ENCODE measurements at places on chromosomes 5 and 9.

DNA sequence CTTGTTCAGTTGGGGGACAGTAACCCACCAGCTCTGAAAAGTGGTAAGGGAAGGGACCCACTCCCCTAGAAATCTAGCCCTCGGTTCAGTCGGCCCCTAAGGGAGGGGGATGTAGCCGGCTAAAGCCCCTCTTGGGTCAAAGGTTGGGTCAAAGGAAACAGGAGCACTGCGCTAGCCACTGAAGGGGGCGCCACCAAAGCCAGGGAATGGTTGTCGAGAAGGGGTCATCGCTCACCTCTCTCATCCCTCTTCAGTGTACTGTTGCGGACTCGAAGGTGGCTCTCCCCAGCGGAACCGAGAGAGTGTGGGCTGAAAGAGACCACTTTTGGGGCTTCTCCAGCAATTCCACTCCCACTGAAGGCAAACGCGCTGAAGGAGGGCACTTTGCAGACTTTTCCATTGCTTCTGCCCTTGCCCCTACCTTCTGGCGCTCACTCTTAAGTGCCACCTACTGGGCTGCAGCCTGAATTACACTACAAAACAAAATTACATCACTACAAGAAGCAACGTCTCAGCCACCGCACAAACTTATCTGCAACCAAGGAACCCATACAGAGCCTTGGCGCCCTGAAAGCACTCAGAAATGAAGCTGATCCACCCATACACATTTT lies 396.9 kb downstream of the PDE4D start:
- no peak for DNase-seq

DNA sequence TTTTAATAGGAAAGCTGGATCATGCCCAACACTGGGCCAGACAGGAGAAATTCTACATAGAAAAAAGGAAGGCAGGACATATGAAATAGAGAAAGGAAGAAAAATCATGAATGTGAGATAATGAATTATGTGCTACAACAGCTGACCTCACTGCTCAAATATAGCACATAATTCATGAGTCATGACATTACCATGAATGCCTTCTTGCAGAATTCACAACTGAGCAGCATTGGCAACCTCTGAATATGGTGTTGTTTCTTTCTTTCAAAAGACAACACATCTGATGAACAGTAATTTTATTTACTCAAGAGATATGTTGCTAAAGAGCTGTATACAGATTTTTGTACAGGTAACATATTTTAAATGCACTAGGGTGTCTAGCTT lies 34.4 kb downstream of the APBA1 start:
- DNase-seq = no peak

- DNase-seq = peak; percentile 67
These were observed 183.4 kb downstream of the FBXO4 start for GRCh38 chr5:42108468-42108867.

- DNase-seq = no peak
These were observed 32.9 kb upstream of the AOPEP start for GRCh38 chr9:94693485-94694204.

- peak; percentile 1 for DNase-seq
These were observed 48.4 kb downstream of the GPR21 start for GRCh38 chr9:123081824-123082223.

- DNase-seq = no peak
These were observed 3.7 kb upstream of the GTF3C5 start for GRCh38 chr9:133027134-133027533.

All from NCI-H748 treated with DMSO at 0.1 percent for 48 hours (cell line).